ENCODE measurements at places on chromosomes 12 and 14.
A peak's percentile ranks its signal among the peaks of the same experiment; 100 is the strongest.

GRCh38 chr12:11895421-11896078 is 175.2 kb upstream of the BCL2L14 start:
- peak; percentile 46 for ATAC-seq

DNA sequence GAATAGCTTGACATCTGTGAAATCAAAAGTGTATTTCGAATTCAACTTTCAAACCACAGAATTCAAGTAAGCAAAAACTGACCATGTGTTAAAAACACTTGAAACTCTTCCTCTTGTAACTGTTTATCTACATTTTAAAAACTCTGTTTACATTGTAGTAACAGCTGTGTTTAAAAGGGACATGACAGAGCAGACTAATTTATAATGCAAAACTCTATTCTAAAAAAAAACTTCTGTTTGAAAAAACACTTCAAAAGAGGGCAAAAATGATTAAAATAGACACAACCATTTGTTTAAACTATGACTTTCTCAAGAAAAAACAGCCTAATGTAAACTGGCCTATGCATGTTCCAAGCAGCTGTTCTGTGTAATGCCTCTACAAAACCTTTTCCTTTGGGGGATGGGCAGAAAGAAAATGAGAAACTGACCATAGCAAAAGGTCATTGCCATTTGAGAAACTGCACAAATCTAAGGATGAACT is 149.1 kb upstream of the HMGA2 start:
- no peak for ATAC-seq

DNA sequence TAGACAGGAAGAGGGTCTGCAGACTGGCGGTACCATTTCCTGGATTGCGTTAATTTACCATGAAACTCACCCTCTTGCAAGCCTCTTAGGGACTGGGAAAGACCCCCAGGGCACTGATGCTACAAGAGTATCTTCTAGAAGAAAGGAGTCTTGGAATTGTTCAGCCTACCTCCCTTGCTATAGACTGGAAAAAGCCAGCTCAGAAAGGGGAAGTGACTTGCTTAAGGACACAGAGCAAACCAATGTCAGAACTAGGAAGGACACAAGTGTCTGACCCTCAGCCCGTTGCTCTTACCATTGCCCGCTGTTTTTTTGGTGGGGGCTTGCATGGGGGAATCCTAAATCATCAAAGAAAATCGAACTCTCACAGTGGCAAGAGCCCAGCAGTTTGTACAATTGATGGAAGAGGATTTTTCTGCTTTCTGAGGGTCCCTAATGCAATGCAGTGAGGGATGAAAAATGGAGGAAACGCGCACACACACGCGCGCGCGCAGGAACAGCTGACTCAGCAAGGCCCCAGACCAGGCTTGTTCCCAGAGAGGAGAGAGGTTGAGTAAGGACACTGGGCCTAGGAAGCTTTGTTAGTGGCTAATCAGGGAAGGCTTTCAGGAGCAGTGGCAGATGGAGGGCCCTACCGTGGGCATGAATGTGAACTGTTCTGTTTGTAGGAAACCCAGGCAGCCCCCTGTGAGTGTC is 50.9 kb downstream of the RIN3 start:
- no peak for ATAC-seq

DNA sequence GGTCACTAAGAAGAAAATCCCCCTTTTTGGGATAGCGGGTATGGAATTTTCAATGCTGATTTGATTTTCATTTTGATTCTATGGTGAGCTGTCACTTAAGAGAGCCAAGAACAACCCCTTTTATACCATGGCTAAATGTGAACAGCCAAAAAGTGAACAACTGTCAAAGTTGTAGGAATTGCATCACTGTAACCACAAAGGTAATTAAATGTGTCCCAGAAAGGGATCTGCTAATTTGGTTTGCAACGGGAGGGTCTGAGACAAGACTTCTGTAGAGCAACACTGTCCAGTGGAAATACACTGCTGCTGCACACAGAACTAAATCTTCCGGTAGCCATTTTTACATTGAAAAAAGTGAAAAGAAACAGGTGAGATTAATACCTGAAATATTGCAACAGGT is 14.6 kb downstream of the CHST11 start:
- ATAC-seq: no peak

DNA sequence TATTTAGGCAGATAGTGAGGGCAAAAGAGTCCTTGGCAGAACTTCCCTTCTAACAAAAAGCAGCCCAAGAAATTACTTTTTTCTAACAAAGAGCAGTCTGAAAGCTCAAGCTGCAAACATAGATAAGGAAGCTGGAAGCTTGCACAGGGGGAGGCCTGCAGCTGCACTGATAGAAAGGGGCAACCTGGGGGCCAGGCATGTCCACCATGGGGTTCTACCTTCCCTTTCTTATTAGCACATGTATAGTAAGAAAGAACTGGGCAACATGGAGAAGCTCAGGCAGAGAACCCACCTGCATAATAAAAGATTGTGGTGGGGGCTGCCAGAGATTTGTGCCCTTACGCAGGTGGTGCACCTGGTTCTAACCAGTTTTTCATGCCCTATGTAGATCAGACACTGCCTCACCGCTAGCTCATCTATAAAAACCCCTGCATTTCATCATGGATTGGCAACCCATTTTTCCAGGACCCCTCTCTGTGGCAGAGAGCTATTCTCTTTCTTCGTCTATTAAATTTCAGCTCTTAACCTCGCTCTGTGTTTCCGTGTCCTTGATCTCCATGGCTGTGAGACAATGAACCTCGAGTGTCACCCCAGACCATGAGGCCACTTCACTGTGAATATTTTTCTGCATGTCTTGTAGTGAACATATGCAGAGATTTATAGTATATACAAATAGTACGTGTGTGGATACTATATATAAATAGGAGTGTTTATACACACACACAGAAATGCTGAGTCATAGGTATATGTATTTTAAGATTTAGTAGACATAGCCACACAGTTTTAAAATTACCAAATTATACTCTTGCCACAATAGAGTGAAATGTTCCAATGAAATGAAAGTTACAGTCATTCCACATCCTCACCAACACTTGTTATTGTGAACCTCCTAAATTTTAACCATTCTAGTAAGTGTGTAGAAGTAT is 53.0 kb downstream of the PEX5 start:
- ATAC-seq: no peak

DNA sequence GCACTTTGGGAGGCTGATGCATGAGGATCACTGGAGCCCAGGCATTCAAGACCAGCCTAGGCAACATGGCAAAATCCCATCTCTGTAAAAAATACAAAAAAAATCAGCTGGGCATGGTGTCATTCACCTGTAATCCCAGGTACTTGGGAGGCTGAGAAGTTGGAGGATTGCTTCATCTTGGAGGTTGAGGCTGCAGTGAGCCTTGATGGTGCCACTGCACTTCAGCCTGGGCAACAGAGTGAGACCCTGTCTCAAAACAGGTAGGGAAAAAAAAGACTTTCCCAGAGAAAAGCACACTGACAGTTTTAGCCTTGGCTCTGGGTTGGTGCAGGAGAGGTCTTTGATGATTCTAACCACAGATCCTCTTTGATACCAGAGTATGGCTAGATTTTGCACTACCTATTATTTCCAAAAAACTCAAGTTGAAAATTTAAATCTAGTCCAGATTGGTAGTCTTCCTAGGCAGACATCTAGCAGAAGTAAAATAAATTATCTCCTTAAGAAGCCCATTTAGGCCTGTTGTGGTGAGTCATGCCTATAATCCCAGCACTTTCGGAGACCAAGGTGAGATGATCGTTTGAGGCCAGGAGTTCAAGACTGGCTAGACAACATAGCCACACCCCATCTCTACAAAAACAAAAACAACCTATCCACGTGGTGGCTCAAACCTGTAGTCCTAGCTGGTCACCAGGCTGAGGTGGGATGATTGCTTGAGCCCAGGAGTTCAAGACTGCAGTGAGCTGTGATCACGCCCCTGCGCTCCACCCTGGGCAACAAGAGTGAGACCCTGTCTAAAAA is 18.6 kb downstream of the LARP4 start:
- ATAC-seq: no peak

DNA sequence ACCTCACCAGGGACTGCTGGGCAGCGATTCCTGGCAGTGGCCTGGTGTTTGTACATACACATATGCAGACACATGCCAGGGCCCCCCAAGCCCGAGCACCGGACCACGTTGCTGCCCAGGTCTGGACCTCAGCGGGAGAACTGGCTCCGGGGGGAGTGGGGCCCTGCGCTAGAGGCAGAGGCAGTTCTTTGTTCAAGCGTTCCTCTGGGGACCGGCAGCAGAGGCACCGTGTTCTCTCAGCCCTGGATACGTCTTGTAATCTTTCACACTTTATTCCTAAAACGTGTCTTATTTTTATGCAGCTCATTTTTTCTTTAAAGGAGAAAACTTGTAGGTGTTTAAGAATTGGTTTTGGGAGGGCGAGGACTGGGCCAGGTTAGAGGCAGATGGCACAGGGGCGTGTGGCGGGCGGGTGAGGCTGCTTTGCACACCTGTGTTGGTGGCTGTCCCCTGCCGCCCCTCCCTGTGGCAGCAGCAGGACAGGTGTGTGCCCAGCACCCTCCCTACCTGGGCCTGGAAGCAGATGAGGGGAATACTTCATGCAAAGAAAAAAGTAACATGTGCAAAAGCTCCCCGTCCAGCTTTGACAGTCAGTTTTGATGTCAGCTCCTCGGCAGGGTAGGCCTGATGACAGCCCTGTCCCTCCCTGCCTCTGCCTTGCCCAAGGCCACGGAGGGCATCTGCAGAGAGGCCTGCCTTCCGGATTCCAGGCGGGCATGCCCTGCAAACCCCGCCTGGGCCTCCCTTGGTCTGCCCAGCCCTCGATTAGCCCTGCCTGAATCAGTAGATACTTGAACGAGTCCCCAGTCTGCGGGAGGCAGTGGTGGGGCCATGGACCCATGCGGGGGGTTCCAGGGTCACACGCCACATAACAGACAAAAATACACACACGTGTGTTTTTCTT is 7.0 kb upstream of the PUS1 start:
- no peak for ATAC-seq

GRCh38 chr14:100644784-100645183 is 57.6 kb upstream of the BEGAIN start:
- ATAC-seq: no peak

GRCh38 chr12:3230758-3231375 is 153.7 kb downstream of the TSPAN9 start:
- no peak for ATAC-seq

DNA sequence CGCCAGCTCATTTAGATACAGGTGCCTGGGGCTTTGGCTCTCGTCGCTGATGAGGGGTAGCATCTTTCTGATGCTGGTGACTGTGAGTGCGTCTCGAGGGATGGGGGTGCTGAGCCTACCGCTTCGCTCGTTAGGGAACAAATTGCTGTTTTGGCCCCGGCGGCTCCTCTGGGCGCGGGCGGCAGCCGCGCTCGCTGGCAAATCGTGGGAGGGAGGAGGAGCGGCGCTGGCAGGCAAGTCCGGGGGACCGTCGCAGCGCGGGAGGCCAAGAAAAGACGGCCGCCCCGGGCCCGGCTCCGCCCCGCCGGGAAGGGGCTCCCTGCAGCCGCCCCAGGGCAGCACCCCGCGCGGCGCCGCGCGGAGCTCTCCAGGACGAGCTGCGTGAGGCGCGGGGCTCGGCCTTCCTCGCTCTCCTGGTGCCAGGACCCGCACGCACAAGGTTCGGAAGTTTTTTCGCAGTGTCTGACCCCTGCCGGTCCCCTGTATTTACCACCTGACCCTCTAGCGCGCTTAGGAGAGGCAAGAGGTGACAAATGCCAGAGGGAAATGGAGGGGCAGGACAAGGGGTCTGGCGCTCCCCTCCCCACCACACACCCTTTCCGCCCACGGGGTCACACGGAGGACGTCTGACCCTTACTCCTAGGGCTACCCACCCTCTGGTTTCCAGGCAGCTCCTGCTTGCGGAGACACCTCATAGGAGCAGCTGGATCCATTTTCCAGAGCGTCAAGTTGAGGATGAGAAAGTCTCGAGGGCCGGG is 899 bp upstream of the KCNH3 start:
- ATAC-seq: peak; percentile 27

- no peak for ATAC-seq
These were observed 363.4 kb downstream of the DAD1 start for GRCh38 chr14:22225516-22226140.

GRCh38 chr12:45170456-45171042 is 45.3 kb upstream of the ANO6 start:
- ATAC-seq: peak; percentile 78

DNA sequence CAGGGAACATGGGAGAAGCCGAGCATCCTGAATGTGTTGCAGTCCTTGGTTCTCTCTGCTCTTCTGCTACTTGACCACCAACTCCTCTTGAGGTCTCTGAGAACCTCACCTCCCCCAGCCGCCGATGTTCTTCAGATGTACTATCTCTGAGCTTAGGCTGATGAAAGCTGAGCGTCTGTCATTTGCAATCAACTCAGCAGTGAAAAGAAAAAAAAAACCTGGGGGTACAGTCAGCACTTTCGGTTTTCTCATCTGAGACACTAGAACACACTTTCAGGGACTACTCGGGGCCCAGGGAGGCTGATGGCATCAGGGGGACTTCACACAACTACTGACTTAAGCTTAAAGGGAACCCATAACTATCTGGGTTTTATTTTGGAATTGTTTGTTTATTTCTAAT is 9.6 kb upstream of the FLVCR2 start:
- ATAC-seq: peak; percentile 51

- ATAC-seq: no peak
These were observed 37.9 kb upstream of the PPM1A start for GRCh38 chr14:60211153-60211552.

DNA sequence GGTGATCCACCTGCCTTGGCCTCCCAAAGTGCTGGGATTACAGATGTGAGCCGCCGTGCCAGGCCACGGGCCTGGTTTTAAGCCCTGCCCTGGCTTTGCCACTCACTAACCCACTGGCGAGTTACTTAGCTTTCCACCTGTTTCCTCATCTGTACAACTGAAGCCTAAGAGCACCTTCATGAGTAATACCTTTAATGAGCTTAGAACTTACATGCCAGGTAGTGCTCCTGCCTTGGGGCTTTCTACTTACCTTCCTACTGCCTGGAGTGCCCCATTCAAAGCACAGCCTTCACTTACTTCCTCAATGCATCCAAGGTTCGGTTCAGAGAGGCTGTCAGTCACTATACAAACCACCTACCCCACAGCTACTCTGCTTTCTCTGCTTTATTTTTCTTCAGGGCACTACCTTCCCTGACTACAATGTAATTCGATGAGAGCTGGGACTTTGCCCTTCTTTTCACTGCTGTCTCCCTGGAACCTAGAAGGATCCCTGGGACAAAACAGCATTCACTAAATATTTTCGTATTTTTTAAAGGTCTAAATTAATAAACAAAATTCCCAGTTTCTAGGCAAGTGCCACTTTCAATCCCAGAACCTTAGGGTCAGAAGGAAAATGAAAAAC is 13.8 kb downstream of the ZCCHC8 start:
- ATAC-seq: no peak

GRCh38 chr14:69149461-69150244 is 3.3 kb downstream of the DCAF5 start:
- ATAC-seq: no peak

- ATAC-seq: no peak
These were observed 28.7 kb downstream of the NELL2 start for GRCh38 chr12:44847403-44847802.

Measured in activated T-helper 17 cell treated with anti-CD3 and anti-CD28 coated beads, Interleukin-2, amount 50 U/mL, for 72 hours (primary cell).